ENCODE measurements at places on chromosomes 6 and 20. TPM values are rescaled to one million over a fixed set of nuclear protein-coding genes. Genes with fewer than 3 reads are reported as not detected.

- H3K4me3 ChIP-seq = no peak overlapping the region
- H3K27ac ChIP-seq = peak overlapping the region; percentile 27
- peaks cover 52% of the 10 kb centered on the region for H3K4me1 ChIP-seq
Measured at GRCh38 chr6:43185391-43185985, 3.5 kb downstream of the CUL9 start.

Gene AAR2
- total RNA-seq = 17.3 TPM

DNA sequence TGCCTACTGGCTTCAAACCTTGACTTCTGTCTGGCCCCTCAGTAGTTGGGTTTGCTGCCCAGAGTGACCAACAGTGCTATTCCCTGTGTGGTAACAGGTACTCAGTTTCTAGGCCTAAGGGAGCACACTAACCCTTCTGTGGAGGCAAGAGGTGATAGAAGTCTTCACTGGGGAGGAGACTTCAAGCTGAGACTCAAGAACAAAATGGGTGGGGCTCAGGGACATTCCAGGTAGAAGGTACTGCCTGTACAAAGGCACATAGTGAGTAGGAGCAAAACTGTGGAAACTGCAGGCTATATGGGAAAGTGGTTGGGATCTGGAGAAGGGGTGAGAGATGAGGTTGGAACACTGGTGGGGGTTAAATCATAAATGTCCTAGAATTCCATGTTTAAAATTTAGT, 2.3 kb upstream of the SCAND1 start:
- no peak for DNase-seq
- H3K36me3 ChIP-seq = peaks cover 8% of the 10 kb centered on the region

GRCh38 chr20:48899881-48900280, 21.6 kb upstream of the ARFGEF2 start:
- H3K36me3 ChIP-seq = no peaks in the 10 kb centered on the region
- H3K4me1 ChIP-seq = peaks cover 5% of the 10 kb centered on the region
- H3K27ac ChIP-seq = no peak overlapping the region
- H3K27me3 ChIP-seq = no peaks in the 10 kb centered on the region
- no peak overlapping the region for H3K4me3 ChIP-seq

Gene BPIFB4
- not detected for total RNA-seq

Measured in activated naive CD4-positive, alpha-beta T cell treated with anti-CD3 and anti-CD28 coated beads for 36 hours (primary cell).